ENCODE measurements at places on chromosomes 3 and 15.

DNA sequence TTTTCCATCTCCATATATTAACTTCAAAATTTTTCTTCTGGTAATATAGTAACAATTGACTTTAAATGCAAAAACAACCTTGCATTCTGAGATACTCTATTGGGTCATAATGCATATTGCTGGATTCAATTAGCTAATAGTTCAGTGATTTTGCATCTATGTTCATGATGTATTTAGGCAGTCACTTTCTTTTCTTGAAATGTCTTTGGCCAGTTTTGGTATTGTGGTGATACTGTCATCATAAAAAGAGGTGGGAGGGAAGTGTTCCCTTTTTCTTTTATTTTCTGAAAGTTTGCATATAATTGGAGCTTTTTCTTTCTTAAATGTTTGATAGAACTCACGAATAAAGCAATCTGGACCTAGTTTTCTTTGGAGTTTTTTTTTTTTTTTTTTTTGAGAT lies 67.4 kb upstream of the ZNF148 start:
- DNase-seq: no peak

- DNase-seq: no peak
These were observed 56.4 kb upstream of the LIMD1 start for GRCh38 chr3:45537970-45538640.

DNA sequence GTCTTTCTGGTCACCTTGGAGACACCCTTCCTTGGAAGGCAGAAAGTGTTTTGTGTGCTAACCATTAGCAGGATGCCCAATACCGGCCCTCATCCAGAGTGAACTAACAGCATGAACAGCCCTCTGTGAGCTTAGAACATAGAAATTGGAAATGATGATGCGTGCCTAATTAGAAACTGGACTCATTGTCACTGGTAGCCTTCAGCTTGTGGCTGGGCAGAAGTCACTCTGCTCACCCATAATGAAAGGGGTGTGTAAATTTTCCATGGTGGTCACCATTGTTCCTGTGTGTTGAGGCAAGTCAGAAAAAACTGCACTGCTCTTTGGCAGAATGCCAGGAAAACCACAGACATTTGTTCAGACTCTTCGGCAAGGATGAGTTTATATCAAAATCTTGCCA lies 74.7 kb upstream of the CNTN4 start:
- no peak for DNase-seq

GRCh38 chr3:189368384-189368783 lies 196.6 kb downstream of the TPRG1 start:
- DNase-seq: no peak

DNA sequence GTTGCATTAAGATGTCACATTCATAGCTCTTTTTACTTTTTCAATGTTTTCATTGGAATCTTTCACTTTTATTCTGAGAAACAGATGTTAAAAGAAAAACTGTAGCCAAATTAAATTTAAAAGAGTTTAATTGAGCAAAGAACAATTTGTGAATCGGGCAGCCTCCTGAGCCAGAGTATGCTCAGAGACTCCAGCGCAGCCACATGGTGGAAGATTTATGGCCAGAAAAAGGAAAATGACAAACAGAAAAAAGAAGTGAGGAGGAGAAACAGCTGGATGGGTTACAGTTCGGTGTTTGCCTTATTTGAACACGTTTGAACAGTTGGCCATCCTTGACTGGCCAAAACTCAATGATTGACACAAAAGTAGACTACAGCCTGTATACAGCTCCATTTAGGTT lies 33.8 kb upstream of the RAB11A start:
- DNase-seq: no peak

DNA sequence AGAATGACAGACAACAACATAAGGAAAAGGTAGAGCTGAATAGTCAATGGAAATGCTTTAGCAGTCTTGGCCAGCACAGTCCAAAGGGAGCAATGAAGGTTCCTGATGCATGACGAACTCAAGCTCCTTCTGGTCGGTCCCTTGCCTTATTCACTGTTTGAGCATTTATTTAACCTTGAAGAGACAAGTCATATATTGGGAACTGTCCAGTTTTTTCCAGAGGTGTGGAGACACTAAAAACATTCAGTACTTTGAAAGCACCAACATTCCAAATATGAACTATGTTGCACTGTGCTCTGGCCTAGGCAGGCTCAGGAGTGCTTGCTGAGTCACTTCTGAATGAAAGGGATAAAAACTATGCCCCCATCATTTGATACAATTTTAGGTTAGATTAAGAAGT lies 384.8 kb downstream of the MECOM start:
- no peak for DNase-seq

Data from stimulated activated CD4-positive, alpha-beta T cell treated with anti-CD3 and anti-CD28 coated beads, Interleukin-15, amount 100 ng/mL, for 24 hours (primary cell).